Stimulated activated CD4-positive, alpha-beta T cell treated with anti-CD3 and anti-CD28 coated beads, Interleukin-1b, Interleukin-23, amount 100 ng/mL, for 1 hour (primary cell): ENCODE measurements at places on chromosomes 1 and 21.

GRCh38 chr1:173530795-173531693, 53.9 kb downstream of the PRDX6 start:
- DNase-seq: no peak

GRCh38 chr1:109615879-109616278, 3.5 kb downstream of the GNAT2 start:
- no peak for DNase-seq

GRCh38 chr1:94651076-94651475, 109.5 kb upstream of the F3 start:
- DNase-seq: no peak

GRCh38 chr1:169027607-169028320, 78.7 kb upstream of the ATP1B1 start:
- DNase-seq: no peak

- DNase-seq: no peak
These were observed 106.4 kb downstream of the ETS2 start for GRCh38 chr21:38912102-38912629.

GRCh38 chr21:18369115-18369514, 34.5 kb downstream of the TMPRSS15 start:
- no peak for DNase-seq

GRCh38 chr1:59428828-59429227, 131.9 kb downstream of the FGGY start:
- no peak for DNase-seq

- DNase-seq: no peak
These were observed 735 bp downstream of the CROCC start for GRCh38 chr1:16922466-16922865.

- no peak for DNase-seq
These were observed 57.3 kb downstream of the SLC25A24 start for GRCh38 chr1:108142773-108143394.

DNA sequence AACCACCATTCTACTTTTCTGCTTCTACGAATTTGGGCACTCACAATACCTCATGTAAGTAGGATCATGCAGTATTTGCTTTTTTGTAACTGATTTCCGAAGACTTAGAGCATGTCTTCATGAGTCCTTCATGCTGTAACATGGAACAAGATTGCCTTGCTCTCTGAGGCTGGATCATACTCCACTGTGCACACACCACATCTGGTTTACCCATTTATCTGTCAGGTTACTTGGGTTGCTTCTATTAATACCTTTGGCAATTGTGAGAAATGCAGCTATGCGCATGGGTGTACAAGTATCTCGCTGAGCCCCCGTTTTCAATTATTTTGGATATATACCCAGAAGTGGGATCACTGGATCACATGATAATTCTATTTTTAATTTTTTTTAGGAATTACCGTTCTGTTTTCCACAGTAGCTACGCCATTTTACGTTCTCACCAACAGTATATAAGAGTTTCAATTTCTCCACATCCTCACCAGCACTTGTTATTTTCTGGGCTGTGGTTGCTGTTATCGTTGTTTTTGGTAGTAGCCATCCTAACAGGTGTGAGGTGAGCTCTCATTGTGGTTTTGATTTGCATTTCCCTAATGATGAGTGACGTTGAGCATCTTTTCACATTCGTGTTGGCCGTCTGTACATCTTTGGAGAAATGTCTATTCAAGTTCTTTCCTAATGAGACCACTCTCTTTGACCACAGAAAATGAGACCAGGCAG, 10.7 kb upstream of the SLC2A5 start:
- no peak for DNase-seq

- no peak for DNase-seq
These were observed 26.6 kb downstream of the PDE9A start for GRCh38 chr21:42680058-42680330.

DNA sequence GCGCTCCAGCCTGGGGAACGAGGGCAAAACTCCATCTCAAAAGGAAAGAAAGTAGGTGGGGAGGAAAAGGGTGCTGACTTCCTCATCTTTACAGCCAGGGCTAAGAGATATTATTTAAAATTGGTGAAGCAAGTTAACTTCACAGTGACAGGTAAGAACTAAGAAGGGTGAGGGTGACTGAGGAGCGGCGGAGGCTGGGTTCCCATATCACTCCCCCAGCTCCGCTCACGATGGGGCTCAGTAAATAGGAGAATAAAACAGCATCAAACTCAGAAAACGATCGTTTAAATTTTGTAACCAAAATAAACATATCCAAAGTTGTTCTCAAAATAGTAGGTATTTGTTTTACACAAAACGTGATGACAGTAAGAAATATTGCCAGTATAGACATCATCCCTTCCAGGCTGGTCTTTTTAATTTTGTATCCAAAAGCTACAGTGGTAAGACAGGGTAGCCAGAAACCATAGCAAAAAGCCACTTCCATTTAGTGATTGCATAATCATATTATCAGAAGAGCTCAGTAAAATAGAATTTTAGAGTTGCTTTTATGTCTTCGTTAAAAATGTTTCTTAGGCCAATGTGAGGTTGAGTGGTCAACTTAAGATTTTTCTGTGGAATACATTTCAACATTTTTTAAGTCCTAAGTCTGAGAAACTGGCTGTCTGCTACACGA, 26.2 kb upstream of the ADARB1 start:
- DNase-seq: no peak

DNA sequence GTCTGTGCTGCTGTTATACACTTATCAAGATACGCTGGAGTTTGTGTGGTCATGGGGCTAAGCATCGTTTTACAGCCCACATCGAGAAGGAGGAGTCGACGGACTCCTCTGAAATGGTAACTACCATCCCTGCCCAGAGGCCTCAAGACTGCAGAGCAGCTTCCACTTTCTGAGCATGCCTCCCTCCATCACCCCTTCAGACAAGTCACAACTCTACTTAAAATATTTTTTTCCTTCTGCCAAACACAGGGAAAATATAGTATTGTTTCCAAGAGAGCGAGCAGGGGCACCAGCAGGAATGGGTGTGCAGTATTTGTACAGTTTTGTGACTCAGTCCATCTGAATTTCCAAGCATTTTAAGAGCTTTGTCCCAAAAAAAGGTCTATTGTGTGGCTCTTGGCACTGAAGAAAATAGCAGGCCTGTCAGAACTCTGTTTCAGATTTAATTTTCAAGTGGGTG, 14.1 kb downstream of the EVA1C start:
- no peak for DNase-seq

- DNase-seq: no peak
These were observed 13.1 kb downstream of the SLC19A1 start for GRCh38 chr21:45528981-45529784.

GRCh38 chr1:192811594-192812239, 2.9 kb downstream of the RGS2 start:
- no peak for DNase-seq
